ENCODE measurements at places on chromosomes 16 and 17. TPM values are rescaled to one million over a fixed set of nuclear protein-coding genes. Genes with fewer than 3 reads are reported as not detected.

TAC4 gene
- not detected for total RNA-seq

ORC6 gene
- total RNA-seq: 67.4 TPM

CCDC154 gene
- 1.3 TPM for total RNA-seq

MYH2 gene
- 9.0 TPM for total RNA-seq

KATNIP gene
- 20.0 TPM for total RNA-seq

PARN gene
- total RNA-seq: 44.6 TPM

CCL3 gene
- total RNA-seq: not detected

ITGA3 gene
- total RNA-seq: 21.7 TPM

SLC47A1 gene
- 2.2 TPM for total RNA-seq

ATP6V0D1 gene
- 47.3 TPM for total RNA-seq

MEIOB gene
- 1.1 TPM for total RNA-seq

CES1 gene
- total RNA-seq: 0.52 TPM

ZFHX3 gene
- total RNA-seq: 0.90 TPM

CES5A gene
- not detected for total RNA-seq
